ENCODE measurements at places on chromosomes 3 and 15.
A peak's percentile ranks its signal among the peaks of the same experiment; 100 is the strongest.

DNA sequence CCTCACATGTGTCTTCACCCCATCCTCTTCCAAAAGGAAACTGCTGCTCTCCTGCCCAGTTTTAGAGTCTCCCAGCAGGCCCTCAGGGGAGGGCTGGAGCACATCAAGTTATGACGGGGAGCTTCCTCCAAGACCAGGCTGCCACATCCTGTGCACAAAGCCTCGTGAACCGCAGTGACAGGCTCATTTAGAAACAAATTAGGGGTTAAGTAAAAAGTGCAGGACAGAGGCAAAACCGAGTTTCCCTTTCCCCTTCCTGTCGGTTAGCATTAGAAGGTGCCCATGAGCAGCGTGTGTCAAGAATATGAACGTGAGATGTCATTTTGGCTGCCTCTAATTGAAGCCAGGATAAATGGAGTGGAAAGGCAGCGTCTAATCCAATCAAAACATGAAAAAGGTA lies 199.7 kb downstream of the ARRDC4 start:
- peak; percentile 4 for DNase-seq

GRCh38 chr15:56988219-56988618 lies 69.8 kb downstream of the TCF12 start:
- DNase-seq = no peak

DNA sequence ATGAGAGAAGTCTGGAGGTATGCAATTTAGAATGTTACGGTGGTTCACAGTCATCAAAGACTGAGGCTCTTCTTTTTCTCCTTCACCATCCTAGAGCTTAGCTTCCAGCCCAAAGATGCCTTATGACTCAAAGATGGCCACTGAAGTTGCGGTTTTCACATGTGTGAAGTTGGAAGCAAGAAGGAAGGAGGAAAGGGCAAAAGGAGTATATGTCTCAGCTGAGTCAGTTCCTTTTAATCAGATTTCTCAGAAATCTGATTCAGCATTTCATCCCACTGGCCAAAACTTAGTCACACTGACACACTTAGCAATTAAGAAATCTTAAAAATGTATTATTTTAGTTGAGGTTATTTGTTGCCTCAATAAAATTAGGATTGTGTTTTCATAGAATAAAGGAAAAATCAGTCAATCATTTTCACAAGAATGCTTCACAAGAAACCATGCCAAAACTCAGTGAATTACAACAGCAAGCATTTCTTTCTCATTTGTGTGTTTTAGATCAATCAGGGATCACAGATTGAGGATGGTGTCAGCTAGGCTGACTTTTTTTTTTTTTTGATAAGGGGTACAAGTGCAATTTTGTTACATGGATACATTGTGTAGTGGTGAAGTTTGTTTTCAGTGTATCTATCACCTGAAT lies 211.1 kb upstream of the GADL1 start:
- DNase-seq = peak; percentile 11

GRCh38 chr3:192914848-192915247 lies 2.8 kb downstream of the MB21D2 start:
- DNase-seq = no peak

GRCh38 chr15:23694592-23694991 lies 7.5 kb upstream of the NDN start:
- no peak for DNase-seq

GRCh38 chr3:57164217-57164656 lies 916 bp downstream of the IL17RD start:
- no peak for DNase-seq

DNA sequence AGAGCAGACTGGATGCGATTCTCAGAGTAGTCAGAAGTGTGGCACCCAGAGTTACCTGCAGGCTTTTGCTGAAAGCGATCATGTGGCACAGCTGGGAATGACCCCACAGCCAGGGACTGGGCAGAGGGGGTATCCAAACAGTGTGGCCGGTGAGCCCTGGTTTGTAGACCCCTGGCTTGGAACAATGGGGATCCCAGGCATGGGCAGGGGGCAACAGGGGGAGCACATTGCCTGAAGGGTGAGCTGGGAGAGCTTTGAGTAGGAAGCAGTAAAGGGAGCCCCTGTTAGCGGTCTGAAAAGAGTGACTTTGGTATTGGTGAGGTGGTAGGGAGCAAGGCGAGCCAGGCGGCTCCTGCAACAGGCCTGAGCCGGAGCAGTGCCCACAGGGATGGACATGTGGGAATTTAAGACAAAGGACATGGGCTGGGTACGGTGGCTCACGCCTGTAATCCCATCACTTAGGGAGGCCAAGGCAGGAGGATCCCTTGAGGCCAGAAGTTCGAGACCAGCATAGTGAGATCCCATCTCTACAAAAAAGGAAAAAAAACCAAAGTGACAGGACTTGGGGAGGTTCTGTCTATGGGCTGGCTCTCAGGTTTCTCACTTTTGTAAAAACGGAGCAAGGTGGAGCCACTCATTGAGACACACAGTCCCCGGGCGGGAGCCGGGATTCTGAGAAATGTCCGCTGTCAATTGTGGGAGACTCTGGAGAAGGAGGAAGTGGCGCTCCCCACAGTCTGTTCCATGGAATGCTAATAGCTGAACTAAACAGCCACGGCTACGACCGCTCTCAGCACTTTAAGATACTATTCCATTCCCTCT lies 223.8 kb upstream of the LYSMD4 start:
- DNase-seq = no peak

- no peak for DNase-seq
Observed at GRCh38 chr3:42556089-42556632, 25.6 kb downstream of the SEC22C start.

DNA sequence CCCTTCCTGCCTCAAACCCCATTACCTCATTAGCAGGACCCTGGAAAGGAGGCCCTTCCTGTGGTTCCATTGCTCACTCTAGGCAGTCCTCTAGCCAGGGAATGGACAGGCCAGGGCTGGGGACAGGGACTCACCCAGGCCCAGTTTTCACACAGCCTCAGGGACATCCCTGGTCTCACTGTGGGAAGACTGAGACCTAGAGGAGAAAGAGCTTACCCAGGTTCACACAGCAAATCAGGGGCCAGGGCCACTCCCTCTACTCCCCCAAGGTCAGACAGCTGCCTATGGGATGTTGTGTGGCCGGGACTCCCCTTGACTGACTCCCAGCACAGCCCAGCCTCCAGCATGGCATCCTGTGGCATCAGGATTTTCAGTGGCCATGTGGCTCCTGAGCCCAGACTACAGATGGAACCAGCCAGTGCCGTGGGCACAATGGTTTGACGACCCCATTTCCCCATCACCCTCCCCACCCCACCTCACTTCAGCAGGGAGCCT lies 49.3 kb downstream of the ADAMTS7 start:
- DNase-seq = no peak

- DNase-seq = no peak
Observed at GRCh38 chr3:135056733-135057310, 261.8 kb downstream of the EPHB1 start.

- DNase-seq = no peak
Observed at GRCh38 chr3:54939557-54940300, 11.9 kb upstream of the LRTM1 start.

DNA sequence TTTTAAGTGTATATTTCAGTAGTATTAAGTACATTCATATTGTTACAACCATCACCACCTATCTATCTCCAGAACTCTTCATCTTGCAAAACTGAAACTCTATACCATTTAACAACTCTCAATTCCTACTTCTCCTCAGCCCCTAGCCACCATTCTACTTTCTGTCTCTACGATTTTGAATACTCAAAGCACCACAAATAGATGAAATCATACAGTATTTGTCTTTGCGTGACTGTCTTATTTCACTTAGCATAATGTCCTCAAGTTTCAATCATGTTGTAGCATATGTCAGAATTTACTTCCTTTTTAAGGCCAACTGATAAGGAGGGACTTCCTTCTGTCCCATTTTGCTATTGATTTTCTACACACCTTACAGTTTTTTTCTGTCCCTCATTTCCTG lies 593.3 kb downstream of the FHIT start:
- no peak for DNase-seq

DNA sequence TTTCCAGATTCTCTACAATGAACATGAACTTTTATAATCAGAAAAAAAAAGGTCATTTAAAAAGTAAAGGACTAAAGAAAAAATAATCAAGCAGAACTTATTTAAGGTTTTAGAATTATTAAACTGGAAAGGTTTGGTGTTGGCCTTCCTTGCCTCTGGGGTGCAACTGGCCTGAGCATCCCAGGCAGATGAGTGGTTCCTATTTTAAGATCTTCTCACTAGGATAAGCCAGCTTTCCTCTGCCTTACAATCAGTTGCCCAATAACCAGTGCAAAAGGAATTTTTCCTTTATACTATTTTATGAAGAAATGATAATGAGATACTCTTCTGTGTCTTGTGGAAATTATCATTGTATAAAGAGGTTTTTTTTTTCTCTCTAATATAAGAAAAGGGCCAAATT lies 56.6 kb downstream of the SEC22A start:
- DNase-seq = no peak

DNA sequence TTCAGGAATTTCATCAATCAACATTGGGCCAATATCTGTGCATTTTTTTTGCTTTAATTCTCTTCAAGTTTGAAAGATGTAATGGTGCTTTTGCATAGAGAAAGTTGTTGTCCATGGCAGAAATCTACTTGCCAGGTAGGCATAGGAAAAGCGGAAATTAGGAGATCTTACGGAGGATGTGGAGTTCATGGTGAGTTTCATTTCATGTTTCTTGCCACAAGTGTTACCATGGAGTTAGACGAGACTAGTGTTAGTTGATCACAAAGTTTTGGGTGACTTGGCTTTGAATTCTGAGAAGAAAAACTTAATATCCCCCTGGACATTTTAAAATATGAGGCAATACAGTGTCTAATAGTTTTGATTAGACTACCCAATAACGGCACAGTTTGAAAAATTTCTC lies 1.0 kb upstream of the P2RY13 start:
- no peak for DNase-seq

- no peak for DNase-seq
Observed at GRCh38 chr15:99121207-99121606, 16.3 kb downstream of the SYNM start.

DNA sequence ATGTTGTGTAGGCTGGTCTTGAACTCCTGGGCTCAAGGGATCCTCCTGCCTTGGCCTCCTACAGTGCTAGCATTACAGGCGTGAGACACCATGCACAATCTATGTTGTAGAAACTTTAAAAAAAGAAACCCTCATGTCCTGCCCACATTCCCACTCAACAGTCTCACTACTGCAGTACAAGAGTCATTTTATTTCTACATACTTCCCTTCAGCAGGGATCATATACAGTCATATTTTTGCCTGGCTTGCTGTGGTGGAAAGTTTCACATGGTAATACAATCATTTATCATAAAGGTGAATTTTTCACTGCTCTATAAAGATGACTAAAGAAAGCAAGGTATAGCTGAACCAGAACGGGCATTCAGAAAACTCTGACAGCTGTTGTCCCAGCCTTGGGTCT lies 53.8 kb upstream of the PIK3CB start:
- DNase-seq = no peak

GRCh38 chr3:22977650-22978289 lies 225.4 kb upstream of the UBE2E2 start:
- no peak for DNase-seq

DNA sequence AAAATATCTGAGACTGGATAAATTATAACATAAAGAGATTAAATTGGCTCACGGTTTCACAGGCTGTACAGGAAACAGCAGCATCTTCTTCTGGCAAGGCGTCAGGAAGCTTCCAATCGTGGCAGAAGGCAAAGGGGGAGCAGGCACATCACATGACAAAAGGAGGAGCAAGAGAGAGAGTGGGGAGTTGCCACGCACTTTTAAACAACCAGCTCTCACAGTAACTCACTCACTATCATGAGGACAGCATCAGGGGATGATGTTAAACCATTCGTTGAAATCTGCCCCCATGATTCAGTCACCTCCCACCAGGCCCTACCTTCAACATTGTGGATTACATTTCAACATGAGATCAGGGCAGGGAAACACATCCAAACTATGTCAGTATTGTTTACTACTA lies 114.5 kb upstream of the SPATA16 start:
- no peak for DNase-seq

- DNase-seq = no peak
Observed at GRCh38 chr3:55006244-55006676, 78.4 kb upstream of the LRTM1 start.

DNA sequence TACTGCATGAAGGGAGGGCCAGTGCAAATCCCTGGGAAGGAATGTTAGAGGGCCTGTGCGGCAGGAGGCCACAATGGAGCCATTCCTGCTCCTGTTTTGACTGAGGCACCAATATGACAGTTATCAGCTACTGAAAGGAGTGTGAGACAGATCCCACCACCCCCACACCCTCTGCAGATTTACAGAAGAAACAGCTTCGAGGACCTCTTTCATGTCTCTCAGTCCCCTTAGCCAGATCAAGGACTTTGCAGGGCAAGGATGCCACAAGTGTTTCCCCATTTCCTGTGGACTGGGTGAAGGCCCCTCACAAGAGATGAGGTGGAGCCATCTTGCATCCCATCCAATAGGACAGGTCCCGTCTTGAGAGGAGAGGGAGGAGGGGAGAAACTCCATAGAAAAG lies 48.5 kb upstream of the RASGRP1 start:
- DNase-seq = no peak

DNA sequence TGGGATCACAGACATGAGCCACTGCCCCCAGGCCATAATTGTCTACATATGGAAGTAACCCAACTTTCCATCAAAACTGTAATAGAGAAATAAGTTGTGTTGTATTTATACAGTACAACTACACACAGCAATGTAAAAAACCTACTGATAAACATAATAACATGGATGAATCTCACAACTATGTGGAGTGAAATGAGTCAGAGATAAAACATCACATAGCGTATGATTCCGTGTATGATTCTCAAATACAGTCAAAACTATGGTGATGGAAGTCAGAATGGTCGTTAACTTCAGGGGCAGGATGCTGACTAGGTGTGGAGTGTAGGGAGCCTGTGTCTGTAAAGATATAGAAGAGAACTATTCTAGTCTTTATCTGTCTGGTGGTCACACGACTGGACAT lies 332.7 kb upstream of the SLCO3A1 start:
- DNase-seq = no peak

DNA sequence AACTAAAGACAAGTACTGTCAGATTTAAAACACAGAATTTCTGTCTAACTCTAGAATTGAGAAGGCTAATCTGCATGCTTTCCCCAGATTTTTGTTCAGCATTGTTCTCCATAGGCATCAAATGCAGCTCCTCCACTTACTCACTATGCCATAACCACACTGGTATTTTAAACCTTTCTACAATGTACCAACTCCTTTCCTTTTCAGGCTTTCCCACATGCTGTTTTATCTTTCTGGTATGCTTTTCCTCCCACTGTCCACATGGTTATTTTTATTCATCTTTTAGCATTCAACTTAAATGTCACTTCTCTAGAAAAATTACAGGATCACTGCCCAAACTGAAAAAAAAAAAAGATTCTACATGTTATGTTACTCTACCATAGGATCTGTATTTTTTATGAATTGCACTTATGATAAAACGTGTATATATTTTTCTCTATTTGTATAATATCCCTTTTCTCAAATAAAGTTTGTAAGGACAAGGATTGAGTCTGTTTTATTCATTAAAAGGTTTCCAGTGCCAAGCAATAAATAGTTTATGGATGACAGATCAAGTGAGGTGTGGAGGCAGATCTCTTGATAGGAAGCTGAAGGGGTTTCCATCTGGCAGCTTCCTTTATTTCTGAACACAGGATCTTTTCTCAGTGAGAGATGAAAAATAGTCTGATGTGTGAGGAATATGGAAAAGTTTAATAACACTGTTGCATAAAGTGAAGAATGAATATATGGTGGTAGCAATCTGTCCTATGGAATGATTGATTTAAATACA lies 1064.5 kb downstream of the ZPLD1 start:
- DNase-seq = no peak

GRCh38 chr15:83200589-83200988 lies 7.0 kb downstream of the HDGFL3 start:
- no peak for DNase-seq

Measured in stimulated activated CD4-positive, alpha-beta T cell treated with anti-CD3 and anti-CD28 coated beads, Interleukin-12 subunit alpha, Interleukin-12 subunit beta, amount 100 ng/mL, for 24 hours (primary cell).